GM19239 (cell line): ENCODE measurements at places on chromosomes 6 and 20.

- DNase-seq, result no peak
These were observed 208.7 kb upstream of the PRND start for GRCh38 chr20:4512891-4513550.

- no peak for DNase-seq
These were observed 82.4 kb downstream of the RTN4IP1 start for GRCh38 chr6:106546691-106547414.

GRCh38 chr6:4460586-4461475, 315.4 kb upstream of the CDYL start:
- no peak for DNase-seq

DNA sequence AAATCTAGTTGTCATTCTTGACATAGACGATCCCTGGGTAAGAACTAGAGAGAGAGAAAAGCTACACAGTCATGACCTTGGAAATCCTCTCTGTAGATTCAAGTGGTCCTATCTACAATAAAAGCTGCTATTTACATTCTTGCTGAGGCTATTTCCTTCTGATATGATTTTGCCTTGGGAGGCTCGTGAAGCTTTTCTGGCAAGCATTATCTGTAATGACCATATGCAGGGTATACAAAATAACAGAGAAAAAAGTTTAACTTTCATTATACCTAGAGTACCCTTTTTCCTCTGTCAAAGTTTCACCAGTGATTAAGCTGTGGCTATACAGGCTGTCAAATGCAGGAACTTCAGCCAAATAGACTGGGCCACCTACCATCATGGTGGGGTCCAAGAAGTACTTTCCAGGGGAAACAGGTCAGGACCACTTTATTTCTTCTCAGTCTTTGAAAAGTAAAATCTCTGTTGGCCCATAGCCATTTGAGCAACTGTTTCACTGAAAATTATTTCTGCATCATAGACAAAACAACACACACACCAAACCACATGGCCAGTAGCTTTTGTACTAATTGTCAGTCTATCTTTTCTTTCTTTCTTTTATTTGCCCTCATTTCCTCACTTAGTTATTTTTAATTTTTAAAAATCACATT, 677.0 kb upstream of the ID4 start:
- no peak for DNase-seq

DNA sequence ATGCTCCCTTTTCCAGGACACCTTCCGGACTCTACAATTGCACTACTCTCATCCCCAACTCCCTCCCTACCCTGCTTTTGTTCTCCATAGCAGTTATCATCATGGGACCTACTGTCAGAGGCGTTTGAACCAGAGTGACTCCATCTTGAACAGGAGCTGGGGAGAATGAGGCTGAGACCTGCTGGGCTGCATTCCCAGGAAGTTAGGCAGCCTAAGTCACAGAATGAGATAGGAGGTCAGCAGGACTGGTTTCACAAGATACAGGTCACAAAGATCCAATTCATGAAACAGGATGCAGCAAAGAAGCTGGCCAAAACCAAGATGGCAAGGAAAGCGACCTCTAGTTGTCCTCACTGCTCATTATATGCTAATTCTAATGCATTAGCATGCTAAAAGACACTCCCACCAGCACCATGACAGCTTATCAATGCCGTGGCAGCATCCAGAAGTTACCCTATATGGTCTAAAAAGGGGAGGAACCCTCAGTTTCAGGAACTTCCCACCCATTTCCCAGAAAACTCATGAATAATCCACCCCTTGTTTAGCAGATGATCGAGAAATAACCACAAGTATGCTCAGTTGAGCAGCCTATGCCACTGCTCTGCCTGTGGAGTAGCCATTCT, 15.6 kb downstream of the SLC13A3 start:
- DNase-seq, result no peak

DNA sequence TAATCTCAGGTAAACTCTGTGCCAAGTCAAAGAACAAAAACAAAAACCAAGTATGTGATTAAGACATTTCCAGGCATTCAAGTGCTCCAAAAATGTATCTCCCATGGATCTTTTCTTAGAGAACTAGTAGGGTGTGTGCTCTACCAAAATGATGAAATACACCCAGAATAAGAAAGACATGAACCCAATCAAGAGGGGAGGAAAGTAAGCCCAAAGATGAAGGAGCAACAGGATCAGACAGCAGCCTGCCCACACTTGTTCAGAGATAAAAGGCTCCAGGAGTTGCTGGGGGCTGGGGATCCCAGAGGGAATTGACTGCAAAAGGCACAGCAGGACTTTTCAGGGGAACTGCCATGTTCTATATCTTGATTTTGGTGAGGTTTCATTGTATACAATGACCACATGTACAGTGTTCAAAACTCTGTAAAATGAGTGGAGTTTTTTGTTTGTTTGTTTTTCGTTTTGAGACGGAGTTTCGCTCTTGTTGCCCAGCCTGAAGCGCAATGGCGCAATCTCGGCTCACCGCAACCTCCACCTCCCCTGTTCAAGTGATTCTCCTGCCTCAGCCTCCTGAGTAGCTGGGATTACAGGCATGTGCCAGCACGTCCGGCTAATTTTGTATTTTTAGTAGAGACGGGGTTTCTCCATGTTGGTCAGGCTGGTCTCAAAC, 24.4 kb downstream of the GCM1 start:
- no peak for DNase-seq

DNA sequence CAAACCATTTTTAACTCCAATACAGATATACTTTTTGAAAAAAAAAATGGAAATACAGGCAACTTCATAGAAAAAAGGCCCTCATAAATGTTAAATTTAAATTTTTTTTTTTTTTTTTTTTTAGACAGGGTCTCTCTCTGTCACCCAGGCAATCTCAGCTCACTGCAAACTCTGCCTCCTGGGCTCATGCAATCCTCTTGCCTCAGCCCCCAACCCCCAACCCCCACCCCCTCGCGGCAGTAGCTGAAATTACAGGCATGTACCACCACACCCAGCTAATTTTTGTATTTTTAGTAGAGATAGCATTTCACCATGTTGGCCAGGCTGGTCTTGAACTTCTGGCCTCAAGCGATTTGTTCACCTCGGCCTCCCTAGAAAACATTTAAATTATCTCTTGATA, 12.8 kb upstream of the ULBP3 start:
- no peak for DNase-seq

DNA sequence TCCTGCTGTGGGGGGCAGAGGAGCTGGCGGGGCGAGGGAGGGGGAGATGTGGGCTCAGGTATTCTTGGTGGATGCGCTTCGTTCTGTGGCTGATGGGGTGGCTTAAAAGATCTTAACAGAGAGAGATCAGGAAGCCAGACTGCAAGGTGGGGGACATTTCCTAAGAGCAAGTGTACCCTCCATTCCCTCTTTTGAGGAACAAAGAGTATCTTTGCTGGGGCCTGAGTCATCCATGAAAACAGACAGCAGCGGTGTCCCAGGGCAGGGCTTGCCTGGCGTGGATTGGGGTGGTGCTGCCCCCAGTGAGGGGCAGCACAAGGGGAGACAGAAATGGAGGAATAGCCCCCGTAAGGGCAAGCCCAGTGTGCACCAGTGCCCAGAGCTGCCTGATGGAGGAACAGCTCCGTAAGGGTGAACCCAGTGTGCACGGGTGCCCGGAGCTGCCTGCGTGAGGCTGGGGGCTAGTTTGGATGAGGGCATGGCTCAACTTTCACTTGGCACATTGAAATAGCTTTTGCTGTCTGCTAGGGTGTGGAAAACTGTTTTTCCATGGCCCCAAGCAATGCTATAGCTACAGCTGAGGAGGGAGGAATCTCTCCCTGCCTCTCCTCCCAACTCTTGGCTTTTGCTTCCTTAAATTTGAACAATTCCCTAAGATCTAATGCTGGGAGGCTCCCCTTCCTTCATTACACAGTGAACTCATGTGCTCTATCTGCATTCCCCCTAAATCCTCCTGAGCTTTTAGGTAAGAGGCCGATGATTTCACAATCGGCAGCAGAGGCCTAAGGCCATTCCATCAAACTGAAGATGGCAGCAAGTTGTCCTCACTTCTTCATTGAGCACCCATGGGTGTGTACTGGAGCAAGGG, 12.9 kb downstream of the MAPK13 start:
- no peak for DNase-seq

GRCh38 chr6:100446115-100447080, 18.3 kb downstream of the SIM1 start:
- no peak for DNase-seq

- no peak for DNase-seq
These were observed 98.0 kb upstream of the SLC24A3 start for GRCh38 chr20:19114410-19114809.

GRCh38 chr6:56715741-56716140, 73.1 kb upstream of the DST start:
- DNase-seq, result no peak

DNA sequence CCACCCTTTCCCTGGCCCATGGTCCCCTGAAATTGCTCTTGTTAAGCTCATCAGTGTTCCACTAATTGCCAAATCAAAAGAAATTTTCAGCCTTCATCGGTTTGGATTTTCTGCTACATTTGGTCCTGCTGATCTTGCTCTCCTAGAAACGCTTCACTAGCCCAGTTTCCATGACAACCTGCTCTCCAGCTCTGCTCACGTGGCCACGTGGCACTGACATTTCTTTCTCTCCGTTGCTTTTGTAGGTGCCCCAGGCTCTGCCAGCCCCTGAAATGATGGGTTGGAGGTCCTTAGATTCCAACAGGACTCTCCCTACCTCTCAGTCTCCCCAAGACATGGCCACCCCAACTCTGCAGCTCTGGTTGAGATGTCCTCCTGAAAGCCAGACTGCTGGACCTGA, 45.8 kb upstream of the NNAT start:
- DNase-seq, result no peak

GRCh38 chr6:100693249-100693927, 187.7 kb downstream of the ASCC3 start:
- DNase-seq, result no peak

DNA sequence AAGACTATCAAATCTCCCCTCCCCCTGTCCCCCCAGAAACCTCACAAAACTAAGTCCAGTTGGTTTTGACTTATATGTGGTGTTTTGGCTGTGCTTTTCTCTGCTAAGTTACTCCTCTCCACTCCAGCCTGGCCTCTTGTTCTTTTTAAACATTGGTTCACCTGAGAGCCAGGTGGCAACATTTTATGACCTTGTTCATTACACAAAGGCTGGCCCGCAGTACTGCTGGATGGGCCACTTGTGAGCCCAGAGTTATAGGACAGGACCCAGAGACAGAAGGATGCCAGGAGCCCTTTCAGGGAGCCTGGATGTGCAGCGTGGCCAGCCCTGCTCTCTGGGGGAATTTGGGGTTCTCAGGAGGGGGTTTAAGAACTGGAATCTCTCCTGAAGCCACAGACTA, 90.0 kb downstream of the RAMACL start:
- no peak for DNase-seq

- DNase-seq, result no peak
These were observed 35.1 kb downstream of the RNF217 start for GRCh38 chr6:124997196-124997875.

GRCh38 chr20:53547664-53548239, 45.9 kb downstream of the ZNF217 start:
- DNase-seq, result peak; percentile 24

- no peak for DNase-seq
These were observed 12.2 kb upstream of the NCOA3 start for GRCh38 chr20:47489448-47489872.

- no peak for DNase-seq
These were observed 50.9 kb downstream of the RPRD1B start for GRCh38 chr20:38084425-38084951.

DNA sequence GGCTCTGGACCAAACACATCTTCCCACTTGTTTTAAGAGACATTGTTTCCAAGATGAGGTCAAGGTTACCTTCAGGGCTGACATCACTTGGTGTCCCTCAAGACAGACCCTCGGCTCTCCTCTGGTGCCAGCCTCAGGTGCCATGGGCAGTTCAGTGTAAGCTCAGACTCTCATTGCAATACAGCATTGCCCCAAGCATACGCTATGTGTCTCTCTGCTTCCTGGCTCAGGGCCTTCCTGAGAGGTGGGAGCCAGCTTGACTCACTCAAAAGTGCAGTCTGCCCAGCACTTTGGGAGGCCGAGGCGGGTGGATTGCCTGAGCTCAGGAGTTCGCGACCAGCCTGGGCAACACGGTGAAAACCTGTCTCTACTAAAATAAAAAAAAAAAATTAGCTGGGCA, 51.7 kb downstream of the SLC24A3 start:
- no peak for DNase-seq

- DNase-seq, result no peak
These were observed 122.9 kb downstream of the RNF144B start for GRCh38 chr6:18509871-18510643.

- DNase-seq, result no peak
These were observed 9.8 kb downstream of the RAET1E start for GRCh38 chr6:149888093-149888492.

DNA sequence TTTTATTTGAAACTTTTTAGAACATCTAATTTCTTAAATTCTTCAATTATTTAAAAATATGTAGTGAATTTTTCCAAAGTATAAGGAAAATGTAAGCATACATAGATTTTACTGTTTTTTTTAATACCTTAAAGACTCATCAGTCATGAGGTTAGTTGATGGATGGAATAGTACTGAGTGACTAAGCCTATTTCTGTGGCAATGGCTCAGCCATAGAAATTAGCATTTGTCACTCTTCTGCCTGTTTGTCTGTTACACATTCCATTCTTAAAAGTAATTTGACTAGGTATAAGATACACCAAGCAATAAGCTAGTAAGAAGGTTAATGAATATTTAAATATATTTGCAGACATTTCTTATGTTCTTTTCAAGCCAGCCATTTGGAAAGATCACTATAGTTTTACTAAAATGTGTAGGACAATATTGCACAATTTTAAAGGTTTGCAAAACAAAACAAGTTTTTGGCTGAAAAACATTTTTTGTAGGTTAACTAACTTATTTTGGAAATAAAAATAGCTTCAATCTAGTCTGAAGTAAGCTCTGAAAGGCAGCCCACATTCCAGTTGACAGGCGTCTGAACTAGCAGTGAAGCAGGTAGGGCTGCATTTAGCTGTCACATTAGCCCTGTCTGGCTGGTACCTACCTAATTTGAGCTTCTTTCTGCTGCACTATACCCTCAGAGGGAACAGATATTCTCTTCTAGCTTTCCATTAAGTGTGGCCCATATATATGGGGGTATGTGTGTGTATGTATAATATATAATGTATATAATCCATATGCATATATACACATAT, 385.7 kb downstream of the GRIK2 start:
- DNase-seq, result no peak
